Fibroblast of skin of scalp (primary cell): ENCODE measurements at places on chromosomes 2 and 18.

- peak; percentile 33 for DNase-seq
Observed at GRCh38 chr2:82344670-82345069, 2040.1 kb upstream of the LRRTM1 start.

DNA sequence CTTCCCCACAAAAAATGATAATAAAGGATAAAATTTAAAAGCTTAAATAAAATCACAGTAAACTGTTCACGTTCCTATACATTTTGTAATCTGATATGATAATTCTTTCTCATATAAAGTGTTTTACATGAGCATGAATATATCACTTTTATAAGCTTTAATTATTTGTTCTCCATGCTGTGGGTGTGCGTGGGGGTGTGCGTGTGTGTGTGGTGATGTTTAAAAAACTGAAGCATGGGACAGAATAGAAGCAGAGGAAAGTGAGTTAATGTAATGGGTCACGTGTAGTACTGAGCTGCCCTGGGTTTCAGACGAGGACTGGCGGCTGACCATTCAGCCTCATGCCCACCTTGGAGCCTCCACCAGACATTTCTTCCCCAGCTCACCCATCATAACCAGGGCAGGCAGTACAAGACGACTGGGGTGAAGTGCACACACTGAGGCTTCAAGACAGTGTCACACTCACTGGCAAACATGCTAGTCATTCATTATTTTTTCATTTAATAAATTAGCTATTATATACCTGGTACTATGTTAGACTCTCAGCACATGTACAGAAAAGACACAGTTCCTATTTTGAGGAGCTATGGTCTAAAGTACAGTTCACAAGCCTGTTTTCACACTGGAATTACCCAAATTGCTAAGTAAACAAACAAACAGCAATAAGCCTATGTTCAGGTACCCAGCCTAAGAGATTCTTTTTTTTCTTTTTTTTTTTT, 97.2 kb upstream of the LPIN2 start:
- no peak for DNase-seq

DNA sequence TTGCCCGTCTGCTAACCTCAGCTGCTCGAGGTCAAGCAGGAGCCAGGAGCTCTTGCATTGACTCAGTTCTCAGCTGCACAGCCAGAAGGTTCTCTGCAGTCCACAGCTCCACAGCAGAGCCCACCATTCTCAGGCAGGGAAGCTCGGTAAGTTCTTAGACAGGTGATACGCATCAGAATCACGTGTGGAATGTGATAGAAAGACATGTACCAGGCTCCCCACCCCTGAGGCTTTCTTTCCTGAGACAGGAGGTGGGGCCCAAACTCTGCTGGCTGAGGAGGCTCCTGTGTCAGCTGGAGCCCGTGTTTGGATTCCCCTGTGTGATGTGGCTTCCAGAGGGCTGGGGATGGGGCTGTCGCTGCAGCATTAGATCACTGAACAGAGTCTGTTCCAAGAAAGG, 28.0 kb downstream of the DIPK1C start:
- no peak for DNase-seq

GRCh38 chr2:147086715-147087114, 758.1 kb upstream of the ACVR2A start:
- DNase-seq = no peak

- no peak for DNase-seq
Observed at GRCh38 chr2:100206731-100207255, 64.4 kb upstream of the AFF3 start.

DNA sequence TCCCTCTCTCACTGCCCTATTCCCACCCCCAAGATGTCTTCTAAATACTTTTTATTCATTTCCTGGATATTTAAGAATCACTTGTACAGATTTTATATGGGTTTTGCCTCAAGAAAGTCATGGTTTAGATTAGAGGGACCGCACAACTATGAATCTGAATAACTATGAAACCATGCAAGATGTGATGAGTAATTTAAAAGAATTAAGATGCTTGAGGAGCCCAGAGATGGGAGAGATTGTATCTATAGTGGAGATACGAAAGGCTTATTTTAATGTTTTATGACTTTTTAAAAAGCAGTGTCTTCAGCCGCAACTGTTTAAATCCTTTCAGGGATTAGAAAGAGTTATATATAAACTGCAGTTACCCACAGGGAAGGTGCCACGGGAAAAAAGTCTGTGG, 324.1 kb downstream of the LPIN1 start:
- peak; percentile 86 for DNase-seq

GRCh38 chr2:61937098-61937497, 31.6 kb downstream of the COMMD1 start:
- DNase-seq = no peak

DNA sequence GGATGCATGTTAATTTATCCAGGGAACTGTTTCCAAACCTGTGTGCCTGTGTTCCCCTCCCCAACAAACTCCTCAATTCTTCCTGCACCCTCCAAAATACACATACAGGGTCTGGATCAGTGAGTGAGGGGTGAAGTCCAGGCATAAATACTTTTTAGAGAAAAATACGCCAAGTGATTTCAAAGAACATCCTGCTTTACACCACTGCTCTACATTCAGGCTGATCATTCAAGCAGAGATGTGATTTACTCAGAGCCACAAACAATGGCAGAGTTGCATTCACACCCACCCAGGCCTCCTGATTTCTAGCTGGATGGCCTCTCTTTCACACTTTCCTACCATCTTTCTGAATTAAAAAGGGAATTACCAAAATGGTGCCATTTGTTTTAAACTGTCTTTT, 289.5 kb upstream of the SLC14A2 start:
- no peak for DNase-seq

- no peak for DNase-seq
Observed at GRCh38 chr18:76530391-76530790, 35.3 kb upstream of the ZNF516 start.

GRCh38 chr2:196486146-196486545, 153.4 kb upstream of the CCDC150 start:
- DNase-seq = peak; percentile 79

DNA sequence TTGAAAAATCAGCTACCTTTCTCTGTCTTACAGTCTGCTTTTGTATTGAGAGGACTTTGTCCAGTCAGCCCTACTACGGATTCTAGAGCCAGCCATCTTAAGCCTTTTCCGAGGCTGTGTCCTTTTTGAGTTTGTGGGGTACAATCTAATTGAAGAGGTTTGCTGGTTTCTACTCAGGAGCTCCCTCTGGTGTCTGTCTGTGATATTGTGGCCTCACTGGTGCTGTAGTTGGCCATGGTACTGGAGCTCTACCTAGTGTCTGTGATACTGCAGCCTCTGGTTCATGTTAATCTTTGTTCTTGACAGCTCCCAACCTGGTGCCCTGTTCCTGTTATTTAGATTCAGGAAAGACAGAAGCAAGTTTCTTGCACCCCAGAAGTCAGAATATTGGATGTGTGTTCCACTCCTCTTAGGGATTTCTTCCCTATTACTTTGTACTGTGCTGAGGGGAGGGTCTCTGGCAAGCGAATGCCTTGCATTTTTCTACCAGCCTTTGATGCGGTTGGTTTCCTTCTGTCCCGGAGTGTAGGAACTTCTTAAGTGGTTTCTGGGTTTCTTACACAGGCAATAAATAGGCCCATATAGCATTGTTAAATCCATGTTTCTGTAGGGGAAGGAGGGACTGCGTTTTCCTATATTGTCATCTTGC, 78.5 kb downstream of the ACSL3 start:
- peak; percentile 72 for DNase-seq

DNA sequence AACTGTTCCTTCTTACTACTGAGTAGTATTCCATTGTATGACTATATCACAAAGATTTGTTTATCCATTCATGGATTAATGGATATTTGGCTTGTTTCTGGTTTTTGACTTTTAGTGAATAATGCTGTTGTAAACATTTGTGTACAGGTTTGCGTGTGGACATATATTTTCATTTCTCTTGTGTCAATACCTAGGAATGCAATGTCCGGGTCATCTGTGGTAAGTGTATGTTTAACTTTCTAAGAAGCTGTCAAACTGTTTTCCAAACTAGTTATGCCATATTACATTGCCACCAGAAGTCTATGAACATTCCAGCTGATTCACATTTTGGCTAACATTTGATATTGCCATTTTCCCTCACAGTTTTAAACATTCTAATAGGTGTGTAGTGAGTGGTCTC, 29.1 kb upstream of the SLC16A14 start:
- no peak for DNase-seq

DNA sequence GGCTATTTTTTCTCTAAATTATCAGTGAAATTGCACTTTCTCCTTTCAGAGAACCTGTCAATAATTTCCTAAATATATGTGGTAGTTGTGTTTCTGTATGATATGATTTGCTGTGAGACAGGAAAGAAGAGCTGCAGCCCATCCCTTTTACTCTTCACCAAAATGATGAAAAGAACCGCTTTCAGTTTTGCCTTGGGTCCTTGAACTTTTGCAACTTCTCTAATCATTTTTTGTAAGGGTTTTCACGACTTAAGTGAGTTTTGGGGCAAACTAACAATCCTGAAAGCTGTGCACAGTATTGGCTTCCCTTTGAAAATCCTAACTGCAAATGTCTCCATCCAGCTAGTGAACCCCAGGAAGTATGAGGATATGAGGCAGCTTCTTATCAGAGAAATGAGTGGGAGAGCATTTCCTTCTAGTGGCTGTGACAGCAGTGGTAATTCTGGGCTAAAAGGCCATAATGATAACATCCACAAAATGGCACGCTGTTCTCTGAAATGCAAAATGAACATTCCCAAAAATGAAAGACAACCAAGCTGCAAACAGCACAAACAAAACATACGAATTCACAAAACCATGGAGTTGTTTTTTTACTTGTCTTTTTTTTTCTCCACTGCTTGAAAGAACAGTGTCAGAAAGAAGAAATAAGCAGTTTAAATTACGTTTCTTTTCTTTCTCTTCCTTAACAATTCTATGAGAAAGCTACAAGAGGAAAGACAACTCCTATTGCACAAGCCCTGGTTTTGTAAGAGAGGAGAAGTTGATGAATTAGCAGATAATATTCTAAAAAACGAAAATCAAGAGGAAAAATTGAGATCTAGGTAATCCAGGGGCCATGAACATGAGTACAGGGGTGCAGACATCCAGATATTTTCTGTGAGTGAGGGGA, 1291.6 kb upstream of the ZEB2 start:
- DNase-seq = no peak

DNA sequence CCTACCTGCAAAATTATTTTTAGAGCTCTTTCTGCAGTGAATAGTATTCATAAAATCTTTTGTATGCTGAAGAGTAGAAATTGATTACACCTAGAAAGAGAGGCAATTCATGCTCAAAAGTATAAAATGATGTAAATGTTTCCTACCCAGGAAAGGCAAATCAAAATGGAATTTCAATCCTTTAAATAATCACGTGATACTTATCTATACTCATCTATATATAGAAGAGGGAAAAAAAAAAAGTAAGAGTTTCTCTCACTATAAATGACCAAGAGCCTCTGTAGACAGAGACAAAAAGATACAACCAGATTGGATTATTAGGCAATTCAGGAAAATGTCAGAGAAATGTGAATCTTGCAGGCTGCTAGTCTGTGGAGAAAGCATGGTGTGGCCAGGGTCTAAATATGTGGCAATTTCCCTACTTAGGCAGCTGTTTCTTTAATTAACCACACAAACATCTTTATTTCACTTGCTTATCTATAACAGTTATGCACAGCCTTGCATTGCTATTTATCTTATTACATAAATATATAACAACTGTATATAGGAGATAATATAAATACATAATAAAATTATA, 39.5 kb downstream of the METTL8 start:
- no peak for DNase-seq

DNA sequence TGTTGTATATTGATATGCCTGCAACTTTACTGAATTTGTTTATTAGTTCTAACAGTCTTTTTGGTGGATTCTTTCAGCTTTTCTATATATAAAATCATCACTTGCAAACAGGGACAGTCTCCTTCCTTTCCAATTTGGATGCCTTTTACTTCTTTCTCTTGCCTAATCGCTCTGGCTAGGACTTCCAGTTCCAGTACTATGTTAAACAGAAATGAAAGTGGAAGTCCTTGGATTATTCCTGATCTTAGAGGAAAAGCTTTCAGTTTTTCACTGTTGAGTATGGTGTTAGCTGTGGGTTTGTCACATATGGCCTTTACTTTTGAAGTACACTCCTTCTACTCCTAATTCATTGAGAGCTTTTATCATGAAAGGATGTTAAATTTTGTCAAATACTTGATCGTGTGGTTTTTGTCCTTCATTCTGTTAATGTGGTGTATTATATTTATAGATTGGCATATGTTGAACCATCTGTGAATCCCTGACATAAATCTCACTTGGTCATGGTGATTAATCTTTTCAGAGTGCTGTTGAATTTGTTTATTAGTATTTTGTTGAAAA, 52.9 kb downstream of the REL start:
- DNase-seq = no peak

DNA sequence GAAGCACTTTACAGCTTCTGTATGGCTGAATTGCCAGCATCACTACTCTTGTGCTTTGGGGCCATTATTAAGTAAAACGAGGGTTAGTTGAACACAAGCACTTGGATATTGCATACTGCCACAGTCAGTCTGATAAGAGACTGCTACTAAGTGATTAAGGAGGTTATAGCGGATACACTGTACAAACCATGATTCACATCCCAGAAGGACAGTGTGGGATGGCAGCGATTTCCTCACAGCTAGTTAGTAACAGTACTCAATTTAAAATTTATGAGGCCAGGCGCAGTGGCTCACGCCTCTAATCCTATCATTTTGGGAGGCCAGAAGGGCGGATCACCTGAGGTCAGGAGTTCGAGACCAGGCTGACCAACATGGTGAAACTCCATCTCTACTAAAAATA, 2.6 kb upstream of the BMPR2 start:
- no peak for DNase-seq

GRCh38 chr2:65367524-65367923, 64.9 kb downstream of the SPRED2 start:
- peak; percentile 95 for DNase-seq

DNA sequence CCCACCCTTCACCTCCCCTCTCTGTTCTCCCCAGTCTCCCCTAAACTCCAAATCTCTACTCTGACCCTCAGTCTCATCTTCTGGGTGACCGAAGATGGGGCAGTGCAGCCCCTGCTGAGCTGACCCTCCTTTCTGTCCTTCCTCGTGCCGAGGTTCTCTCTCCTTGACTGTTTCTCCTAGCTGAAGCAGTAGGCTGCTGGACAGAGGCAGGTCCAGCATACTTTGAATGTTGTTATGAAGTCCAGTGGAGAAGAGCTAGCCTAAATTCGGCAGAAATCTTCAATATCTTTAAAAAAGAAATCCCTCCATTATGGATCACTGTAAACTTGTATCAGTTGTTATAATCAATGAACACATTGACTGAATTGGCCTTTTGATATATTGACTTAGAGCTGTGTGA, 63.2 kb downstream of the RRM2 start:
- DNase-seq = no peak

DNA sequence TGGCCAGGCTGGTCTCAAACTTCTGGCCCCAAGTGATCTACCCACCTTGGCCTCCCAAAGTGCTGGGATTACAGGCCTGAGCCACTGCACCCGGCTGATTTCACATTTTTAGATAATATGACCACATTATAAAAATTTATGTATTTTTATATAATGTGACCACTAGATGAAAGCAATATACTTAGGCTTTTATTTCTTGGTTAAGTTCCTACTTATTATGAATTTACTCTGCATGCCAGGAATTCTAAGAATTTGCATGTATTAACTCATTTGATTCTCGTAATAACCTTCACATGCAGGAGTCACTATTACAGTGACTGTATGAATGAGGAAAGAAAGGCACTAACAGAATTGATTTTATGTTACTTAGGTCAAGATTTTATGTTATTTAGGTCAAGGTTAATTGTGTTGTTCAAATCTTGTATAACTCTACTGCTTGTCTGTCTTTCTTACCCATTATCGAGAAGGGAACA, 25.6 kb upstream of the CASP8 start:
- peak; percentile 49 for DNase-seq

- DNase-seq = no peak
Observed at GRCh38 chr2:112149194-112149593, 11.0 kb downstream of the FBLN7 start.

GRCh38 chr2:134738141-134738870, 19.5 kb upstream of the TMEM163 start:
- DNase-seq = peak; percentile 20
